ENCODE measurements at places on chromosomes 7 and 10. TPM values are rescaled to one million over a fixed set of nuclear protein-coding genes. Genes with fewer than 3 reads are reported as not detected.

- DNase-seq = peak; percentile 84
These were observed 2.1 kb downstream of the NOS3 start for GRCh38 chr7:150992833-150993302.

DNA sequence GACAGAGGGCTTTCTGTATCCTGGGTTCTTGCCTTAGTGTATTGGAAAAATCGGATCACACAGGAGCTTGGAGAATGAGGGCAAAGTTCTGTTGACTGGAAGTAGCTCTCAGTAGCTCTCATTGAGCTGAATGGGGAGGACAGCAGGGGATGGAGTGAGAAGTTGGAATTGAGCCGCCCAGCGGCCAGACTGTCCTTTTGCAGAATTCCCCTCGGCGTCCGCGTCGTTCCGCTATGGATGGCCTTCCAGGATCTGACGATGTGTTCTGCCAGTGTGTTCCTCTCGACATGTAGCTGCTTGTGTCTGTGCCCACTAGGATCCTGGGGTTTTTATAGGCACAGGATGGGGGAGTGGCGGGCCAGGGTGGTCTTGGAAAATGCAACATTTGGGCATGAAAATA is 351.8 kb upstream of the SEMA3A start:
- DNase-seq = no peak

DNA sequence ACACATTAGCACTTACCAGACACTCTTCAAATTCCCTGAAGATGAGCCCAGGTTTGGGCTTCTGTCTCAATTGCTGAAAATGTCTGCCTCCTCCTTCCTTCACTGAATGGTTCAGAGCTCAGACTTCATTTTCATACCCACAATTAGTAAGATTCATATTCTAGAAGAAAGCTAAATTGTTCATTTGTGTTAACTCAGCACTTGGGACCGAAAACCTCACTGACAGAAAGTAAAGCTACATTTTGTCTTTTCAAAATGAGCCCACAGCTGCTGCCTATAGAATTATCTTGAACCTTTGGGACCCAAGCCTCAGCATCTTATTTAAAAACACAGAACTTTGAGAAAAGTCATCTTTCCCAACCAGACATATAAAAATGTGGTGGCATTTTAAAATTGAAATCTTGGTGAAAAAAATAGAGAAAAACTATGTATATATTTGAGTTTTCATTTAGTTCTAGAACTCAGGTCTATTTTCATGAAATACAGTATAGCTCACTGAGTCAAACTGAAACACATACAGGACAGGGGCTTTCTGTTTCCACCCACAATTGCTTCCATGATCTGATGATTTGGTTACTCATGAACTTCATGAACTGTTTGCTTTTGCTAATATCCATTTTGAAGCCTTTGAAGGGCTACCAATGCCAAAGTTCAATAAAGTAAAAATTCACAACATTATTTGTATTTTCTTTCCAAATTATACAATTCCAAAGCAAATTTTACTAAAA is 119.1 kb upstream of the PFKP start:
- no peak for DNase-seq

DNA sequence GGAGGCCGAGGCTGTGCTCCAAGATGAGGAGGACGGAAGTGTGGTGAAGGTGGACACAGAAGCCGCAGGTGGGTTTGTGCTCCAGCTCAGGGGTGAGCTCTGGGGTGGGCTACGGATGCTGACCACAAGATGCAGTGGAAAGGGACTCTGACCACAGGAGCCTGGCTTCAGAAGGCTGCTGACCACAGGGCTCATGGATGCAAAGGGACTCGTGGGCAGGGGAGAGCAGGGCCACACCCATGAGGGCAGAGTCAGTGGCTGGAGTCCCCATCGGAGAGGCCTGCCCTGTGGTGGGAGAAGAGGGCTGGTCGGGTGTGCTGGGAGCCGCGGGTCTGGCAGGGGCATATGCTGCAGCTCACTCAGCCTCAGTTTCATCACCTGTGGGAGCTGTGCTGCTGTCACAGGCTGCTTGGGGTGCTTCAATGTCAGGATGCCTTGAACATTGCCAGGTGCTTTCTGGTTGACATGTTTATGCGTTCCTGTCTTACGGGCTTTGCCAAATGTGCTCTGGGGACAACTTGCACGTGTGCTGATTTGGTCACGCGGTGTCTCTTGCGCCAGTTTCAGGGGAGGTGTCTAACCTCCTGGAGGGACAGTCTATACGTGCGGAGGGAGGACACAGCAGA is 13.7 kb downstream of the SCART1 start:
- no peak for DNase-seq

GRCh38 chr10:60170250-60170649 is 219.4 kb downstream of the ANK3 start:
- no peak for DNase-seq

- DNase-seq = no peak
These were observed 623.9 kb downstream of the SORCS1 start for GRCh38 chr10:106540645-106541044.

DNA sequence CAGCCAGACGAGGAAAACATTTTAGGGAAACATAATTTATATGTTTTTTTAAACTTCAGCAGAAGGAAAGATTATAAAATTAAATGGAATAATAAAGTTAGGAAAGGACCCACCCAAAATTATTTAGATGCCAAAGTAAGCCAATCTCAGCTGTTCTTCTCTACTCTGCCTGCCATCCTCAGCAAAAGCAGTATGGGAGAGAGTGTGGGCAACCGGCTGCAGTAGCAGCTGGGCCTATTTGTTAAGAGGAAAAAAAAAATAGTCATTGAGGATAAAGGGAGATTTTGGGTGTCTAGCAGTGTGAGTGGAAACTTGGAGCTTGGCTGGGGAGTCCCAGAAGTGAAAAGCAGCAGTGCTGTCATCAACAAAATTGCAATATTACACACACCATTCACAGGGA is 15.4 kb downstream of the SEMA3E start:
- no peak for DNase-seq

- DNase-seq = no peak
These were observed 31.5 kb downstream of the ACTA2 start for GRCh38 chr10:88920986-88921593.

GRCh38 chr10:33052915-33053810 is 95.1 kb upstream of the ITGB1 start:
- DNase-seq = peak; percentile 11

GRCh38 chr7:14381306-14381705 is 391.8 kb upstream of the ETV1 start:
- no peak for DNase-seq

DNA sequence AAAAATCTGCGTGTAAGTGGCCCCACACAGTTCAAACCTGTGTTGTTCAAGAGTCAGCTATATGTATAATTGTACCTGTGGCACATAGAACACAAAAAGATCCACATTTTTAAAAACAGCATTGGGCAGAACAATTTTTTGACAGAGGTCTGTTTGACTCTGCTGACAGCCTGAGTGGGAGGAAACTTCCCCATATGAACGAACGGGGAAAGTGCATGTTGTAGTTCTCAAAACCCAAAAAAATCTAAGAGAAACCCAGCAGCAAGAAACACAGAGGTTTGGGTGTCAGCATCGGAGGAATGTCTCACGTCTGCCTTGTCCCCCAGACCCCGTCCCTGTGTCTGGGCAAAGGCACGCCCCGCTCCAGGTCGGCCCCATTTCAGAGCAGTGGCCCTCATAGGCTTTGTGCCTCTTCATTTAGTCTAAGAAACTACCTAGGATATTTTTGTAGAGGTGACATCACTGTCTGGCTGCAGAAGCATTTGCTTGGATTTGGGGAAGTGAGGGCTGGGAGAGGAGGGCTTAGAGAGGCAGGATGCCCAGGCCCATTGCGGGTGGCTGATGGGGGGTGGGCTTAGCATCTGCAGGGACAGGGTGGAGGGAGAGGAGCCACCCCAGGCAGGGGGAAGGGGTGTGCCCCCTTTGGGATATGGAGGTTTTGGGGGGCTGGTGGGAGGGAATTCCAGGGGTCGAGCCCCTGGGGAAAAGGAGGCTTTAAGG is 11.0 kb downstream of the CUX1 start:
- no peak for DNase-seq

- DNase-seq = no peak
These were observed 35.7 kb downstream of the PDZD8 start for GRCh38 chr10:117339578-117339977.

GRCh38 chr10:71840177-71840957 is 10.7 kb downstream of the PSAP start:
- DNase-seq = peak; percentile 84

DNA sequence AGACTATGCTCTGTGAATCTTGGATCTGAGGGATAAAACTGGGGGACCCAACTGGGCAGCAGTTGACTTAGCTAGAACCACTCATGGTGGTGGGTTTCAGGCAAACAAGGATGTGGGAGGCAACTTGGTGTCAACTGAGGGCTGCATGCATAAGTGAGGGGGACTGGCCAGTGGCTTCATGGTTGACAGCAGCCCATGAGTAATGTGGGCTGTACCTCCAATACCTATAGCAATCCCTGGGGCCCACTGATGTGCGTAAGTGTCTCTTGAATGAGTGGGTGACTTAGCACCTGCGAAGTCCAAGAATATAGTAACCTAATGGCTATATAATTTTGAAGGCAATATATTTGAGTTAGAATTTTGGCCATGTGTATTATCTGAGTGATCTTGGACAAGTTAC is 13.7 kb upstream of the MAP3K8 start:
- no peak for DNase-seq

DNA sequence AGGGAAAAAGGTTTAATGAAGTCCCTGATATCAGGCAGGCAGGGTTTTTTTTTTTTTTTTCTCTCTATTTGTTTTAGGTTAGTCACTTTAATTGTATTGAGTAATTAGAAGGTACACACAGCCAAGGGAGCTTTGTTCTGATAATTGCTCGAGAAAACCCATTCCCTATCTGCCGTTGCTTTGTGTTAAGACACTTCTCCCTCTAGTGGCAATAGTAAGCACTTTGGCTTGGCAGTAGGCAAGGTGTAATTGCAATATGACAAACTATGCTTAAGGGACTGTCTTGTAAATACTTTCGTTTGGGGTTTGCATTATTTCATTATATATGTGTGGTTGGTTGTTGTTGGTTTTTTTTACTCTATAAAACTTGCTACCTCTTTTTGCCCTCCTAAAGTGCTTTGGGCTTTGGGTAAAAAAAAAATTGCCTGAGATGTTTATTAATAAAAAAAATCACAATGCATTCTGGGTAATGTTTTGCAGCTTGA is 113.4 kb downstream of the BTRC start:
- DNase-seq = peak; percentile 77

DNA sequence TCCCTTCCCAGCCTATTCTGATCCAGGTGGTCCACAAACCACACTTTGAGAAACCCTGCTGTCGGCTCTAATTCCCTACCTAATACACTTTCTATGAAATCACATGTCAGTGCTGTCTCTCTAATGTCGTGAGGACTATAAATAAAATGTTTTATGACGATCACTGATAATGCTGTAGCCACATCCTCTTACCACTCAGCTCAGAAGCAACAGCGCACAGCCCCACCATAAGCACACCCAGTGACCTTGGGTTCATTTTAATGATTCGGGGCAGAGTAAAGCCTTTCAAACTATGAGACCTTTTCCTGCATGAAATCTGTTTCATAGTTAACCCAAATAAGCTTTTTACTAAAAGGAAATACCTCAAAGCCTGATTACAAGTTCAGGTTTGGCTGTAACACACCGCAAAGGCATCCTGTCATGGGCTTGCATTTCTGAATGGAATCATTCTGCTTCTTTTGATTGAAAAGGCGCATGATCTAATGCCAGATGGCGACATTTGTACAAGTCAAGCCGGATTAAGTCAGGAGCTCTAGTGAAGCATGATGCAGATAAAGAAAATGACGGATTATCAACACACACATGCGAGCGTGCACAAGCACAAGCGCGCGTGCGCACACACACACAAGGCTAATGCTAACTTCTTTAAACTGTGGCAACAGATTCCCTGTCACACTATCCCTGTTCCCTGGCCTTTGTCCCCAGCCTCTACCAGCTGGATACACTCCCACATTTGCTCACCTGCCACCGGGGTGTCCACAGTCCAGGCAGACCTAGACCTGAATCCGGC is 180.5 kb upstream of the PDE1C start:
- no peak for DNase-seq

DNA sequence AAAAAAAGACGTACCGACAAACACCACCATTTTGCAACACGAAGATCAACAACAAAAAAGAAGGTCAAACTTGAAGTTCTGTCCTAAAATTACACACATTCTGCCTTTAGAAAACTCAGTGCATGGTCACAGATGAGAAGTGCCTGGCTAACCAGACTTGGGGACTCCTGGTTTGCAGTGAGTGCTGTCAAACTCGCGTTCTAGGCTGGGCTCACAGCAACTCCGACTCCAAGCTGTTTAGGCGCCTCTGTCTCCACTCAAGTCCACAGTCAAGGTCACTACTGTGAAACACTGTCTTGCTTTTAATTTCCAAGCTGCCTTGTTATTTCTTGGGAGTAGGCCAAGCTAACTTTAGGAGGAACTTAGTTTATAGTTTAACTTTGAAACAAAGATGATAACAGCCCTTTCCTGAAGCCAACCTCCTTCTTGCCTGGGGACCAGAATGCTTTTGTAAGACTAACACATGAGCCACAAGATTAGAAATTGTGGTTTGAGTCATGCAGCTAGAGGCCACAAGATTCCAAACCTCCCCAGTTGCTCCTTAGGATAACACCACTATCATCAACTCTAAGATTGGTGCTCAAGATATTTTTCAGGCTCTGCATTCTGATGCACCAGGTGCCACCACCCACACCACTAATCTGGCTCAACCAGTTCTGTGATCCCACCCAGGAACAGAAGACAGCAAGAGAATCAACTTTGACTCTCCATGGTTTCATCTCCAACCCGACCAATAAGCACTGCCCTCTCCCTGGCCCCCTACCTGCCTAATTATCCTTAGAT is 1.1 kb upstream of the DNAAF5 start:
- no peak for DNase-seq

GRCh38 chr7:115359955-115360354 is 438.1 kb downstream of the MDFIC start:
- no peak for DNase-seq

DNA sequence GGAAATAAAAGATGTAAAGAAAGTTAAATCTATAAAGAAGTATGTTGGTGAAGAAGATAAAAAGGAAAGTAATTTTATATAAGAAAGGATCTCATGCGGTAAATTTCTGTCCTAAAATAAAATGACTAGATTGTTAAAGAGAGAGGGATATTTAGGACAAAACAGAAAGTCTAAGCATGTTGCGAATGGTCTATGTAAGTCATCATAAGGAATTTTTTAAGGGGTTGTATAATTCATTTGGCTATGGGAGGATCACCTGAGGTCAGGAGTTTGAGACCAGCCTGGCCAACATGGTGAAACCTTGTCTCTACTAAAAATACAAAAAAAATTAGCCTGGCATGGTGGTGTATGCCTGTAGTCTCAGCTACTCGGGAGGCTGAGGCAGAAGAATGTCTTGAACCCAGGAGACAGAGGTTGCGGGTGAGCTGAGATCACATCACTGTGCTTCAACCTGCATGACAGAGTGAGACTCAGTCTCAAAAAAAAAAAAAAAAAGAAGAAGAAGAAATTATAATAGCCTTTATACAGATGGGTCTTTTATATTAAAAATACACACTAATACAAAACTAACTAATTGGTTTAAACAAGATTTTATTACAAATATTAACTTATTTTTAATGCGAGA is 294.3 kb downstream of the MAGI2 start:
- no peak for DNase-seq

- DNase-seq = no peak
These were observed 338.6 kb upstream of the SEMA3A start for GRCh38 chr7:84533182-84533581.

GRCh38 chr10:5396556-5397300 is 7.9 kb downstream of the TUBAL3 start:
- DNase-seq = no peak

SAP25 gene
- not detected for total RNA-seq

EGR2 gene
- total RNA-seq = under 0.01 TPM

RGR gene
- total RNA-seq = not detected

SLC26A3 gene
- not detected for total RNA-seq

CNNM2 gene
- total RNA-seq = 1.6 TPM

GBF1 gene
- total RNA-seq = 10.3 TPM

DHX32 gene
- 32.9 TPM for total RNA-seq

SPDYE1 gene
- total RNA-seq = not detected

Data from lung microvascular endothelial cell (primary cell).